T1000 (cell line): ENCODE measurements at places on chromosomes 2 and 18.
A peak's percentile ranks its signal among the peaks of the same experiment; 100 is the strongest.

DNA sequence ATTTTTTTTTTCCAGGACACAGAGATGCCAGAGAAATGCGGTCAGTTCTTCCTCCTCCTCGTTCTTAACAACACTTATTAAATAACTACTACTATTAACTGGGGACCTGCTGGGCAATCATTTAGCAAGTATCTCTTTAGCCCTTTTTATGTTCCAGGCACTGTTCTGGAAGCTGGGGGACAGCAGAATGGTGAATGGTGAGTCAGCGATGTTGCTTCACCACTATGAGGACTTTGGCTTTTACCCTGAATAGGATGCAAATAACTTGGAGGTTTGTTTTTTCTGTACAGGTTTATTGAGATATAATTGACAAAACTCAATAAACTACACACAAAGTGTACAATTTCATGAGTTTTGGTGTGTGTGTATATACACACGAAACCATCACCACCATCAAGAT lies 179.9 kb upstream of the MSH6 start:
- no peak for DNase-seq

- no peak for DNase-seq
These were observed 713.1 kb upstream of the SOX11 start for GRCh38 chr2:4979111-4979510.

DNA sequence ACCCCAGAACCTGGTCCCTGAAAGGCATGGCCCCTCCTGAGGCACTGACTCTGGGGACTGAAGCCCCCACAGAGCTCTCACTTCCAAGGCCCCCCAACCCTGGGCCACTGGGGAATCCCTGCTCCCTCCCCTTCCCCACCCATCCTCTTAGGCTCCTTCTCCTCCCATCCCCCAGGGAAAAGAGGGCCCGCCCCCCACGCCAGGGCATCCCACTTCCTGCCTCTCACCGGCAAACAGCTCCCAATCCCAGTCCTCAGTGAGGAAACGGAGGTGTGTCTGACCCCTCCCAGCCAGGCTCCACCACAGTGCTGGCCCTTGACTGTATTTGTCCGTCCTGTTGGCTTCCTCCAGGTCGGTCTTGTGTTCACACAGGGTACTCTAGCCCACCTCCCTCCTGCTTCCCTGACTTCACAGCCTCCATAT lies 35.0 kb upstream of the PTMA start:
- DNase-seq: no peak

DNA sequence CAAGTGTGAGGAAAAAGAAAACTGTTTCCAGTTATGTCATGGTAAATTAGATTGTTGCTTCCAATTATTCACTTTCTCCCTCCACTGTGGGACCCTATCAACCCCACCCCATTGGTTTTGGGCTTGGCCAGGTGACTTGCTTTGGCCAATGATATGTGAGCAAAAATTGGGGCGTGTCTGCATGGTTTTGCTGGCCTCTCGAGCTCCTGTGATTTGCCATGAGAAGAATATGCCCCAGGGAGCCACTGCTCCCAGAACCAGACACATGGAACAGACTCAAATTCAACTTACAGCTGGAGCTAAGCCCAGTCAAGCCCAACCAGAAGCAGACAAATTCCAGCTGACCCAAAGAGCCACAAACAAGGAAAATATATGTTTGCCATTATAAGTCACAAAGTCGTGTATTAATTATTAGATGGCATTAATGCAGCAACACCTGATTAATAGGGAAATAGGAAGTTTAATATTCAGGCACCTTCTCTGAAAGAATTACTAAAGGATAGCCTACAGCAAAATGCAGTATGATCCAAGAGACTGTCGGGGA lies 248.9 kb downstream of the ANAPC1 start:
- DNase-seq: no peak

GRCh38 chr18:11981192-11981542 lies at the start of gene IMPA2:
TSS of gene IMPA2 (plus strand) at chr18:11981507. CDS start at chr18:11981670, 163 bp downstream.
- DNase-seq: no peak

GRCh38 chr2:48174503-48174902 lies 268.2 kb upstream of the FBXO11 start:
- no peak for DNase-seq

DNA sequence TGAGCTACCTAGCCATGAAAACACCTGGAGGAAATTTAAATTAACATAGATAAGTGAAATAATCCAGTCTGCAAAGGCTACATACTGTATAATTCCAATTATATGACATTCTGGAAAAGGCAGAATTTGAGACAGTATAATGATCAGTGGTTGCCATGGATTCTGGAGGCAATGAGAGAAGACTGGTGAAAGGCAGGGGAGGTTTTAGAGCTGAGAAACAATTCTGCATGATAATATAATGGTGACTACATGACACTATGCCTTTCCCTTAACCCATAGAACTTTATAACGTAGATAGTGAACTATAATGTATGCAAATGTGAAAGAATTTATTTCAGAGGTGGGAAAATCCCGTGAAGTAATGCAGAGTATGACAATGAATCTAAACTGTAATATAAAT lies 749.3 kb downstream of the TRIB2 start:
- DNase-seq: no peak

GRCh38 chr2:85310330-85310729 lies 17.5 kb downstream of the TGOLN2 start:
- DNase-seq: no peak

DNA sequence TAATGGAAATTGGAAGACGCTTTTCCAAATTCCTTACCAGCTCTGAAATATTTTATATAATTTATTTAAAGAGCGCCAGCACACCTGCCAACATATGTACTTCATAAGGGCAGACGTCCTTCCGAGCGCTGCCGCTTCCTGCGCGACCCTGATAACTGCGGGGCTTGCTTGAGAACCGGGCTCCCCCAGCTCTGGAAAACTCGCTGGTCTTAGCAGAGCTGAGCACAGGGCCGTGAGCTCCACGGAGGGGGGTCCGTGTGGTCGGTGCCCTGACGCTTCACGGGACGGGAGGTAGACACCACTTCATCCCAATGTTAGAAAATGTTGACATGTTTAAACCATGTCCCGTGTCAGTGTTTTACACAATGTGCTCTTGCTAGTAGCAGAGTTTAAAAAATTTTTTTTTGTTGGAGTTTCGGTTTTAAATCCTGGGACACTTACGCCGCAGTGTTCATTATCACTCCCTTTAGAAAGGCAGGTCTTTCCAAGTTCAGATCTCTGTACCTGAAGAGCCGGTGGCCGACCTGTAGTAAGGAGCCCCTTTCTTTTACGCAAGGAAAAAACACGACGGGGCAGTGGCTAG lies 1.6 kb downstream of the NFATC1 start:
- no peak for DNase-seq

GRCh38 chr2:37585982-37586621 lies 85.3 kb downstream of the CDC42EP3 start:
- DNase-seq: peak; percentile 39

DNA sequence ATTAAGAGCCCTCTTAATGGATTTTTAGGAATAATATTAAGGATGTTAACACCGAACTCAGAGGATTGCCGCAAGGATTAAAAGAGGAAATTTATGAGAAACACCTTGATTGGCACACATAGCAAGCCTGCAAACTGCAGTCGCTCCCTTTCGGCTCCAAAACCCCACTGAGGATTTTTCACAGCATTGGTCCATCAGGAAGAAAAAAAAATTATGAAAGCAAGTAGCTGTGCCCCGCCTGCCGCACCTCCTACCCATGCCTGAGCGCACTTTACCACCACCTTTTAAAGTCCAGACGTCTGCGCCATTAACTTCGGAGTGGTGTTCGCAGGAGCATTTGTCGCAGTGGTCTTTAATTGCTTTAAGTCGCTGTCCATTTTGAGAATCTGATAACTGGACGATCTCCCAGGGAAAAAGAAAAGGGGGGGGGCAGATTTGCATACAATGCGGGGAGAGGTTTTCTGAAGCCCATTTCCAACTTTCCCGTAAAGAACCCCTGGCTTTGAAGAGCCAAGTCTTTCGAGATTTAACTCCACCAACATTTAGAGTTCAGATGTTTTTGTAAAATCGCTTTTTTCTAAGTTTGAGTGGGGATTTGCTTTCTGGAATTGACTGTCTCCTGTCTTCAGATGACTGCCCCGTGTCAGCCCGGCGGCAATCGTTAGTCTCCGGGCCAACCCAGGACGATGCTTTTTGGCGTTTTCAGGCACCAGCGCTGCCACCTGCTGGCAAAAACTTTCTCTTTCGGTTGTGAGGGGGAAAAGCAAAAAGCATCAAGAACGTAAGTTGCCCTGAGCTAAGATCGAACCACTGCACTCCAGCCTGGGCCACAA lies 913 bp upstream of the TRABD2A start:
- peak; percentile 69 for DNase-seq

DNA sequence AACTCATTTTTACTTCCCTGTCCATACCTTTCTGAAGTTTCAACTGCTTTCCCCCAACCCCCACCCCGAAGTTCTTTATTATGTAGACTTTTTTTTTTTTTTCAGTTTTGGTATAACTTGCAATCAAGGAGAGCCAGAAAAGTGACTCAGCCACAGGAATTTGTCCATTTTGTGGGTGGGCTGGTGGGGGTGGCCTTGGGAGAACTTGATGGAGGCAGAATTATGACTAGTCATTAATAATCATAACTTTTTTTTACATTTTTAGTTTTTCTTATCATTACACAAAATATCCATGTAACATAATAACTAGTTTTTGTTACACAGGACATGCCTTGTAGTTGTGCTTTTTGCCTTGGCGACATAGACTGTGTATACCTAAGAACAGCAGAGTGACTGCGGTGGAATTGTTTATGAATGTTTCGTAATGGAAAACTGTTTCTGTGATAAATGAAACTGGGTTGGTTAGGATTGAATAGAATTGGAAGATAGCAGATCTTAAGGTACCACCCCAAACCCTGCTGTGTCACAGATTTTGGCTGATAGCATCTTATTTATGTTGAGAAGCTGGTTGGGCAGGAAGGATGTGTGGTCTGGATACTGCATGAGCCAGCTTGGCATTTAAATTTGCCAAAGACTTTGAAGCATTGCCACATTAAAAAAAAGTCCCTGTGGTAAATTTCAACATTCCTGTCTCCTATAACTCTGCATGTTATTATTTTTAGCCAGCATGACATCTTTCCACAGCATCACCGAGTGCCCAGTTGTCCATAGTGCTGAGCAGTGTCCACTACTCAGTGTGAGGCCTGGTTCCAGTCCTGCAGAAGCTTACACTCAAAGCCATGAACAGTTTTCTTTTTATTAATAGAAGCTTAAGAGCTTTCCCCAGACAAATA lies 30.7 kb downstream of the LYPD6B start:
- peak; percentile 47 for DNase-seq
